Stimulated activated CD4-positive, alpha-beta T cell treated with anti-CD3 and anti-CD28 coated beads, Interleukin-15, amount 100 ng/mL, for 1 hour (primary cell): ENCODE measurements at places on chromosomes 2 and 18.

- no peak for DNase-seq
Observed at GRCh38 chr2:7270011-7270431, 352.8 kb downstream of the RNF144A start.

GRCh38 chr2:8203364-8203763, 478.5 kb upstream of the ID2 start:
- DNase-seq = no peak

GRCh38 chr2:100394111-100394641, 23.3 kb downstream of the CHST10 start:
- no peak for DNase-seq

GRCh38 chr2:219417374-219417773, 803 bp upstream of the DES start:
- no peak for DNase-seq

DNA sequence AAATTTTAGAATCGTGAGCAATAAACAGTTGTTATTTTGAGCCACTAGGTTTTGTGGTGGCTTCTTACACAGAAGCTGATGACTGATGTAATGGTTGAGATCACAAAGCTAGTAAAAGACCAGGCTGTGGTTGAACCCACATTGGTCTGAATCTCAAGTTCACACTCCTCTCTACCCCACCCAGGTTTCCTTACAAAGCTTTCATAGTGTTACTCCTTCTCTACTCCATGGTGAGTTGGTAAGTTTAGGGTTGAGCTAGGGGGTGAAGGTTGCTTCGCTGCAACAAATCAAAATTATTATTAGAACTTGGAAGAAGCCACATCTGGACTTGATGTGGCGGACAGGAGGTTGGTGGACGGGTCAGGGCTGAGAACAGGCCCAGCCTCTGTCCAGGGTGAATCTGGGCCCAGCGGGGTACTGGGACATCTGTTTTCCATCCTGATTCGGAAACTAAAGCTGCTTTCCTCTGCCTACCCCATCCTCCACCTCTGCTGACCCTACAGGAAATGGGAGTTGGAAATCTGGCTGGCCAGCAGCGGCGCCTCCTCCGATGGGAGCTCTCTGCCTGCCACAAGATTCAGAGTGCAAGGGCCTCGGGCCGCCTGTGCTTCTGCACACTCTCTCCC, 86.3 kb downstream of the ZFP36L2 start:
- no peak for DNase-seq

- no peak for DNase-seq
Observed at GRCh38 chr2:137348301-137348700, 583.0 kb downstream of the THSD7B start.

DNA sequence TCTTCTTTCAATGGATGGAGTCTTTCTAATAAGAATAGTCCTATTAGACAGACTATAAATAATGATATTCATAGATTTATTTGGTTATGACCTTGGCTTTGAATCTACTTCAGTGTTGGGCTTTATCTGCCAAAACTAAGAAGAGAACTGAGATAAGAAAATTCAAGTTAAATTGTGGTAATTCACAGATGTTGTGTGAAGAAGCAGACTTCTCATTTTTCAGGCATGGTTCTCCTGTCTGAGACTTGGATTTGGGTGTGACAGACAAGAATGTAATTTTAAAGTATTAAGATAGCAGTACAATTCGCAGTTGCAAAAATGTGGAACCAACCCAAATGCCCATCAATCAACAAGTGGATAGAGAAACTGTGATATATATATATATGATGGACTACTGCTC, 124.7 kb downstream of the QPCT start:
- no peak for DNase-seq

- no peak for DNase-seq
Observed at GRCh38 chr2:10381997-10382353, 66.2 kb downstream of the ODC1 start.

GRCh38 chr2:119827866-119828507, 68.3 kb downstream of the PTPN4 start:
- no peak for DNase-seq

GRCh38 chr2:43488737-43489136, 107.1 kb downstream of the THADA start:
- DNase-seq = no peak

GRCh38 chr2:126908721-126909177, 10.1 kb downstream of the TEX51 start:
- DNase-seq = no peak

GRCh38 chr2:9752441-9753275, 90.6 kb upstream of the TAF1B start:
- DNase-seq = peak; percentile 74

- no peak for DNase-seq
Observed at GRCh38 chr2:883803-884748, 66.6 kb upstream of the SNTG2 start.

GRCh38 chr18:49322765-49323490, 137.5 kb downstream of the DYM start:
- DNase-seq = no peak

GRCh38 chr2:174965551-174965950, 39.6 kb downstream of the CHN1 start:
- DNase-seq = no peak

DNA sequence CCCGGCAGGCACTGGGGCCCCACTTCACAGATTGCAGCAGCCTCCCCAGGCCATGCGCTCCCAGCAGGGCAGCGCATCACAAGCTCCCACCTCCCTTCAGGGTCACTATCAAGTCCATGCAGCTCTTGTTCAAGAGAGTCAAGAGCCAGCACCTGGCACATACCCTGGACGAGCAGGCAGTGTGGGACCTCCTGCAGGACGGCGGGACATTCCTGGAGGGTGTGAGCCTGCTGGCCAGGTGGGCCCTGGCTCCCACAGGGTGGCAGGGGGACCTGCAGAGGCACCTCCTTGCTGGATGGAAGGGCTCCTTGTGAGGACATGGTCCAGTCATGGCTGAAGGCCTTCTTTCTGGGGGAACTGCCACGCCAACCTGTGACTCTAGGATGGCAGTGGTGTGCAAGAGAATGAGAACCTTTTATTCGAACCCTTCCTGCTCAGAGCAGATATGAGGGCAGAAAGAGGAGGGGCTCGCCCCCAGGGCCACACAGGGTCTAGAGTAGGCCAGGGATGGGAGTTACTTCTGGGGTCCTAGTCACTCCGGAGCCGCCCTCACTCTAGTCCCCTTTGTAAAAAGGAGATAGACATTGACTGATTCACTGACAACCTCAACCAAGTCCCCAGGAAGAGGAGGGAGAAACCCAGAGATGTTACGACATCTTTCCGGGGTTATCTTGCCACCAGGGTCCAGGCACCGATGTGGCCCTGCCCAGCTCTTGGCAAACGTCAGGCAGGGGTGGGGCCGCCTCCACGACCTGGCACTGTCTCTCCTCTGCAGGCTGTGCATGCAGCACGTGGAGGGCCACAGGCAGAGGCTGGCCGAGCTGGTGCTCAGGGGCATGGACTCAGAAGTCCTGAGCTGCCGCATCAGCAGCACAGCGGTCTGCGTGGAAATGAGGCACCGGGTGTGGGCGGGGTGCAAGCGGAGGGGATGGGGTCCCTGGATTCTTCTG, 31.3 kb downstream of the HJURP start:
- DNase-seq = no peak

DNA sequence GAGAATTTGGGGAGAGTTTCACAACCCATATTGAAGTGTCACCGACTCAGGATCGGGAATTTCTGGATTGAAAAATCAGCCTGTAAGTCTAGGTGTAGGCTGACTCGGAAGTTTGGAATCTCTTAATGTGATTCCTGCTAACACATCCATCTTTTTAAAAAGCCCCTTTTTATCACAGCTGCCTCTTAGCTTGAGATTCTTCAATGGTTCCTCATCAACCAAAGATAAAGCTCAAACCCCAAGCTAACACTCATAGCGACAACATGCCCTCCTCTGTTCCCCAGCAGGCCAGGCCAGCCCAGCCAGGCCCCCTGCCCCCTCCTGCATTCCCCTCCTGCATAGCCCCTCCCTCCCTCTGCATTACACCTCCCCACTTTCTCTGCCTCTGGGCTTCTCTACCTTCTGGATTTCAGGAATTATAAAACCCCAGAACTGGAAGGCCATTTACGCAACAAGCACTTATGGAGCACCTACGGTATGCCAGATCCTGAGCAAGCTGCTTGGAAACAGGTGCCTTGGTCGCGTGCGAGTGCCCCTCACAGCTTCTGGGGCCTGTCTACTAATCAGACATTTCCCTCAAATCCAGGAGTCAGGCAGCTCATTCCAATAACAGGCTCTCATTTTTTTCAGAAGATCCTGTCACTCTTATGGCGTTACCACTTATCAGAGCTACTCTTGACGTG, 63.4 kb downstream of the EMX1 start:
- no peak for DNase-seq

GRCh38 chr2:128442053-128442751, 123.5 kb upstream of the HS6ST1 start:
- no peak for DNase-seq

- no peak for DNase-seq
Observed at GRCh38 chr2:36376992-36377738, 21.6 kb downstream of the CRIM1 start.

DNA sequence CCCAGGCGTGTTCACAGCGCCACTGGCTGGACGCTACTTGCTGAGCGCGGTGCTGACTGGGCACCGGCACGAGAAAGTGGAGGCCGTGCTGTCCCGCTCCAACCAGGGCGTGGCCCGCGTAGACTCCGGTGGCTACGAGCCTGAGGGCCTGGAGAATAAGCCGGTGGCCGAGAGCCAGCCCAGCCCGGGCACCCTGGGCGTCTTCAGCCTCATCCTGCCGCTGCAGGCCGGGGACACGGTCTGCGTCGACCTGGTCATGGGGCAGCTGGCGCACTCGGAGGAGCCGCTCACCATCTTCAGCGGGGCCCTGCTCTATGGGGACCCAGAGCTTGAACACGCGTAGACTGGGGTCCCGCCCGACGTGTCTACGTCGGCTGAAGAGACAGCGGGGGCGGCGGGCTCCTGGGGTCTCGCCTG, 891 bp upstream of the KHK start:
- DNase-seq = no peak

GRCh38 chr2:144229296-144229695, 290.6 kb downstream of the ZEB2 start:
- DNase-seq = no peak

- no peak for DNase-seq
Observed at GRCh38 chr2:102143450-102143985, 972 bp downstream of the IL1R1 start.

DNA sequence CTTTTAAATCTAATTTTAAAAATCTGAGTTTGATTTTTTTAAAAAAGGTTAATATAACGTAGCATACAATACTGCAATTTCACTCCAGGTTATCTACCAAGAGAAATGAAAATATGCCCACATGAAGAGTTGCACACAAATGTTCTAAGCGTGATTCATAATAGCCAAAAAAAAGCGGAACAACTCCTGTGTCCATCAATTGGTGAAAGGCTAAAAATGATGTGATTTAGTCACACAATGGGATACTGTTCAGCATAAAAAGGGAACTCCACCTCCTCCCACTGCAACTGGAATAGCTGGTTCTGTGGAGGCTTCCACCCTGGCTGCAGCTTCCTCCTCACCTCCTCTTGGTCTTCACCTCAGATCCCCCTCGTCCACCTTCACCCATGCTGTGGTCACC, 132.8 kb downstream of the PIK3C3 start:
- no peak for DNase-seq

DNA sequence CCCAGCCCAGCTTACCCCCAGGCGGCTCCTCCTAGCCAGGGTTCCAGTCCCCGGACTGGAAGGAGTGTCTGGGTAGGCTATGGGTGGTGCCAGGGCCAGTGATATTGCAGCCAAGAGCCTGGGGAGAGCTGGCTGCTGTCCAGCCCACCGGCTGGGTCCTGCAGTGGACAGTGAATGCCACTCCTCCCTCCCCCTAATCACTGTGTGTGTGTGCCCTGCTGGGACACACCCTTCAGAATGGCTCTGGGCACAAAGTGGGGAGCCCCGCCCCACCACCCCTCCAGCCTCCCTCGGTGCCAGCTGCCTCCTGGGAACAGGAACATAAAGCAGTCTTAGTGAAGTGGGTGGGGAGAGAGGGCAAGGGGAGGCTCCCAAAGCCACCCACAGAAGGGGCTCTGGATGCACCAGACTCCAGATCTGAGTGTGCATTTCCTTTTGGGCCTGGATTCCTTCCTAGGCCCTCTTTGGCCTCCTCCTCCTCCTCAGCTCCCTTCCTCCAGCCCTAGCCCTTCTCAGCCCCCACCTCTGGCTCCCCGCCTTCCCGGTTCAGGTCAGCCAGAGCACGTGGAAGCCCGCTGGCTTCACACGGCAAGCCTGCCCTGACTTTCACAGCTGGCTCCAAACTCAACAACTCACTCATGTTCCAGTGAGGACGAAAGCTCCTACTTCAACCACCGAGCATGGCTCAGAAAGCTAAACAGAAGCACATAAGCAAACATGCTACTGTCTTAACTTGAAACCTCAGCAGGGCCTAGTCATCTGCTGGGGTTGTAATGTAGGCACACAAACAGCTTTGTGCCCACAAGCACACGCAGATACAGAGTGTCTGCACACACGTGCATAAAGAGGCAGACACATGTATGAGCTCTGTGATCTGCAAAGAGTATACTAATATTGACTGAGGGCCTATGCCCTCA, 209.2 kb upstream of the SMAD2 start:
- no peak for DNase-seq

DNA sequence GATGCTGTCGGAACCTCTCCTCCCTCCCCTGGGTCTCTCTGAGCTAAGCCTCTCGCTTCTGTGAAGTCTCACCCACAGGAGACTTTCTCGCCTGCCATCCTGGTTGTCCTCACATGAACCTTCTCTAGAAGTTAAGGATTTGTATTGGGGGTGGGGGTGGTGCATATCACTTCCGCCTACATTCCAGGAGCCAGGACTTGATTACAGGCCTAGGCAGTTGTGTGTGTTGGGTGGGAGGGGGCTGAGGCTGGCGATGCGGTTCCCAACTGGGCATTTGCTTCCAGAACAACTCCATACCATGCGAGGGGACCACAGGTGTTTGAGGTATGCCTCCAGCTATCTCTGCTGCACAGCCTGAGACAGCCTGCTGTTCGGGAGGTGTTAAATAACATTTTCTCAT, 56.8 kb upstream of the MGAT4A start:
- DNase-seq = no peak

- no peak for DNase-seq
Observed at GRCh38 chr18:3546106-3546505, 96.1 kb downstream of the TGIF1 start.

DNA sequence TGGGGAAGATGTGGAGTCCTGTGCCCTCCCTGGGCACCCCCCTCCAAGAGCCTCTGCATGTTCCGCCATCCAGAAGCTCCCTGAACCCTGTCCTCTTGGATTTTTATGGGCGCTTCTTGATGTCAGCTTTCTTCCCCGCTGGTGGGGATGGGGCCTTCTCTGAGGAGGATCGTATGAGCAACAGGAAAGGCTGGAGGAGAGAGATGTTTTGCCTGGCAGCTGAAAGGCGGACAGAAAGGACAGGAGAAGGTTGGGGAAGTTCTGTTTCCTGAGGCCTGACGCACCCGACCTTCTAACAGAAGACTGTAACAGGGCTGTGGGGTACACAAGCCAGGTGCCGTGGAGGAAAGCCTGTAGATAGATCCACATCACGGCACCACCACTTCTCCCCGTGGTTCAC, 238.8 kb downstream of the LDLRAD4 start:
- no peak for DNase-seq

DNA sequence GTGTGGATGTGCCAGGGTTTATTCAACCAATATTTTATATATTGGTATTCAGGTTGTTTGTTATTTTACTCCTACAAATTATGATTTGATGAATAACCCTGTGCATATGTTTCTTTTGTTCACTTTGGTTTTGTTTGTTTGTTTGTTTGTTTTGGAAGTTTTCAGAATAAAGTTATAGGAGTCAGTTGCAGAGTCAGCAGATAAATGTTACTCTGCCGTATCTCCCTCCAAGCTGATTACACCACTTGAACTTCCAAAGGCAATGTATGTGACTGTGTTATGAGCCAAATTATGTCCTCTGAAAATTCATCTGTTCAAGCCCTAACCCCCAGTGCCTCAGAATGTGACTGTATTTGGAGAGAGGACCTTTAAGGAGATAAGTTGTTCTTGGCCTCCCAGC, 497.5 kb downstream of the TNS1 start:
- DNase-seq = no peak
